ENCODE measurements at places on chromosomes 11 and 22. TPM values are rescaled to one million over a fixed set of nuclear protein-coding genes. Genes with fewer than 3 reads are reported as not detected.

DNA sequence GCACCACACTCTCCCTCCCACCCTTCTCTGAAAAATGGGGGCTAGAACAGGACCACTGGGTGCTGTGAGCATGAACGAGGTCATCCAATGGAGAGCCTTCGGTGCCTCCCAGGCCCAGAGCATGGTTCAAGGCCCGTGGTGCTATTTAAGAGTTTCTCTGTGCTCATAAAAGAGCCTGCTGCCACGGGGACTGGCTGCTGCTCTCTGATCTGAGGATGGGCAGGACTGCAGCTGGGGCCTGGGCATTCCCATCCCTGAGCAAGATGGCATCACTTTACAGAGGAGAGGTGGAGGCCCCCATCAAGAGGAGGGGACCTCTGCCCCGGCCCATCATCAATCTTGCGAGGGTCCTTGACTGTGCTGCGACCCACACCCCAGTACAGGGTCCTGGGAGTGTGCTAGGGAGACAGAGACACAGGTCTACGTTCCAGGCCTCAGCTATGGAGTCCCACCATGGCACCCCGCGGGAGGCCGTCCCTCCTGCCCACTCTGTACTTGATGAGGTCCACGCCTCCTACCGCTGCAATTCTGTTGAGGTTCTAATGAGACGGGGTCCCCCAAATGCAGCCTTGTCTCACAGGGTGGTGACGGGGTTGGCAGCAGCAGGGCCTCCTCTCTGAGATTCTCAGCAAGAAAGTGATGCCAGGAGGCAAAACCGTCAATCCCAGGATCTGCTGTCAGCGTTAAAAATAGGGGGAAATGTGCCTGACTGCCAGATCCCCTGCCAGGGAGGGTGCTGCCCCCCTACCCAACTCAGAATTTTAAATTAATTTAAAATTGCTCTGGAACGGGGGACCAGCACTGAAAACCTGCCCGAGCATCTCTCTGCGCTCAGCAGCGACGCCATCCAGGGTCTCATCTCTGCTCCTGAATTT lies 405.4 kb downstream of the SHANK2 start:
- no peak for DNase-seq

- no peak for DNase-seq
Measured at GRCh38 chr11:27371489-27371888, 8.5 kb upstream of the CCDC34 start.

DNA sequence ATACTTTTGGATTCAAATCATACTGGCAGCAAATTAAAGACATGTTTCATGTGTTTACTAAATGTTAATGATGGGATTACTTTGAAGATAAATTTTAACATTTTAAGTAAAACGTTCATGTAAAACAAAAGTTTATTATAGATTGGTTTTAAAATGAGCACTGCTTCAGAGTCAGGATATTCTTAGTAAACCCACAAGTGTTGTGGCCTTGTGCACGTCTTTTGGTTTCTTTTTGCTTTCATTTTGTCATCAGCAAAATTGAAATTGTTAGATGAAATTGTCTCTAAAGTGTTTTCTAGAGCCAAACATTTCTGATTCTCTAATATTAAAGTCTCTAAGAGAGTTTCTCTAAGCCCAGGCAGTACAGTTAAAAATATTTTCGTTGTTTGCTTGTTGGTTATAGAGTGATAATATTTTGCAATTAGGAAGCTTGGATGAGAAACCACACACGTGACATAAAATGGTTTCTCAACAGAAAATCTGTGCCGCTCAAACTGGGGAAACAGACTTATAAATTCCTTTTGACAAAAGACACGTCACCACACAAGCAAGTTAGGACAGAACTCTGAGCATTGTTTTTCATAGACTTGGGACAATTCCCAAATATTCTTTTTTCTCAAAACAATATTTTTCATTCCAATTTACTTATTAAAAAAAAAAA lies 164.4 kb downstream of the TEAD1 start:
- no peak for DNase-seq

DNA sequence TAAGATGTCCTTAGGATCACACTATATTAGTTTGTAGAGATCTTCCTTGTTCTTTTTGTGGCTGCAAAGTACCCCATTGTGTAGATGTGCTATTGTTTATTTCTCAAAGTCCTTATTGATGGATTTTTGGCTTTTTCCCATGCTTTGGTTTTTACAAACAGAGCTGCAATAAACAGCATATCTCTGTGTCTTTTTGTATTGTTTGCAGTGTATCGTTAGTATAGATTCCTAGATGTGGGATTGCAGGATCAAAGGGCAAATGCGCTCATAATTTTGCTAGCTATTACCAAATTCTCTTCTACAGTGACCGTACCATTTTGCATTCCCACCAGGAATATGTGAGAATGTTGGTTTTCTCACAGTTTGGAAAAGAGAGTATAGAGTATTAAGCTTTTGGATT lies 27.5 kb upstream of the FTH1 start:
- no peak for DNase-seq

E2F8 gene
- 6.9 TPM for polyA plus RNA-seq

Measured in right renal pelvis (tissue), 4 donors.